ENCODE measurements at places on chromosomes 13 and 19. TPM values are rescaled to one million over a fixed set of nuclear protein-coding genes. Genes with fewer than 3 reads are reported as not detected.
A peak's percentile ranks its signal among the peaks of the same experiment; 100 is the strongest.

GRCh38 chr19:32674153-32674930 lies 638 bp downstream of the ANKRD27 start:
- peak; percentile 9 for DNase-seq

DNA sequence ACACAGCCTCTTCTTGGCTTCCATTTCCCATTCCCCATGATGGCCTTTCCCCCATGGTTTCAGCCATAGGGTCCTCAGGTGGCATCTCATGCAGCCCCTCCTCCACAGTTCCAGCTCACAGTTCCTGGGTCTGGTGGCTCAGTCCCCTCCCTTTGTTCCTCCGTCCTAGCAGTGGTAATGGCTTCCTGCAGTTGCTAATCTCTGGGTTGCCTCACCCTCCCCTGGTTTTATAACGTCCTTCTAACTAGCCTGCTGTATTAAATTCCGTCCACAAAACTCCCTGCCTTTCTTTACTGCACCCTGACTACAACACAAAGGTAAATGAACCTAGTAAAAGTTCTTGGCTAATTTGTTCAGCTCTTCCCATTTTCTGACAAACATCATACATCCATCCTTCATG lies 30.9 kb downstream of the CCDC70 start:
- no peak for DNase-seq

DNA sequence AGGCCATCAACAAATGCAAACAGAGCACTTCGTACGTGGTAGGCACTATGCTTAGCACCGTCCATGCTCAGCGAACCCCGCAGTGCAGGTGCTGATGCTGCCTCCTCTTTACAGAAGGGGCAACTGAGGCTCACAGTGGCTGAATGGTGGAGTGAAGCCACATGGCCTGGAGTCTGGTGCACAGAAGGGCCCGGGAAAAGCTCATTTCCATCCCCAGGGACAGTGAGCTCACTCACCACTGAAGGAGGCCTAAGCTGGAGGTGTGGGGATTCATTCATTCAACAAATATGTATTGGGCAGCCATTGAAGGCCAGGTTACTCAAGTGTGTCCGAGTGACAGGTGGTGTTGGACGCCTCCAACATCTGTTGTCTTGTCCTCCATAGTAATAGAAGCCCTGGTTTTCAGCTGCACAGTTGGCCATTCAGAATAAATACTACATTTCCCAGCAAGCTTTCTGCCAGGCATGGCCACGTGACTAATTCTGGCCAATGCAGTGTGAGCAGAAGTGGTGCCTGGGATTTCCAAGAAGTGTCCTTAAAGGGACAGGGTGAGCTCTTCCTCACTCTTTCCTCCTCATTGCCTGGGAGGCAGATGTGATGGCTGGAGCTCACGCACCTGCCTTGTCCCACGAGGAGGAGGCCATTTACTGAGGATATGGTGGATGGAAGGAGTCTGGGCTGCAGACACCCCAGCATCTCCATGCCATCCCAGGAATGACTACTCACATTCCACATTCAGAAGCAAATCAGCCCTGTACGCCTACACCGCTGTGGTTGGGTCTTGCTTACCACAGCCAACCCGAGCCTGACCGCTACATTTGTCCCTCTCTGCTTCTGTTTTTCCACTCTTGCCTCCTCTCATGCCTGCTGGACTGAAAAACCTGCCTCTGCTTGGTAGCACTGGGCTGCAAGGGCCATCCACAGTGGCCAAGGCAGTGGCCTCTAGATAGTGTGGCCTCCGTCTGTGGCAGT lies 2.3 kb upstream of the ZNRF4 start:
- peak; percentile 30 for DNase-seq

- DNase-seq = no peak
Measured at GRCh38 chr19:29675650-29676186, 10.5 kb downstream of the PLEKHF1 start.

DNA sequence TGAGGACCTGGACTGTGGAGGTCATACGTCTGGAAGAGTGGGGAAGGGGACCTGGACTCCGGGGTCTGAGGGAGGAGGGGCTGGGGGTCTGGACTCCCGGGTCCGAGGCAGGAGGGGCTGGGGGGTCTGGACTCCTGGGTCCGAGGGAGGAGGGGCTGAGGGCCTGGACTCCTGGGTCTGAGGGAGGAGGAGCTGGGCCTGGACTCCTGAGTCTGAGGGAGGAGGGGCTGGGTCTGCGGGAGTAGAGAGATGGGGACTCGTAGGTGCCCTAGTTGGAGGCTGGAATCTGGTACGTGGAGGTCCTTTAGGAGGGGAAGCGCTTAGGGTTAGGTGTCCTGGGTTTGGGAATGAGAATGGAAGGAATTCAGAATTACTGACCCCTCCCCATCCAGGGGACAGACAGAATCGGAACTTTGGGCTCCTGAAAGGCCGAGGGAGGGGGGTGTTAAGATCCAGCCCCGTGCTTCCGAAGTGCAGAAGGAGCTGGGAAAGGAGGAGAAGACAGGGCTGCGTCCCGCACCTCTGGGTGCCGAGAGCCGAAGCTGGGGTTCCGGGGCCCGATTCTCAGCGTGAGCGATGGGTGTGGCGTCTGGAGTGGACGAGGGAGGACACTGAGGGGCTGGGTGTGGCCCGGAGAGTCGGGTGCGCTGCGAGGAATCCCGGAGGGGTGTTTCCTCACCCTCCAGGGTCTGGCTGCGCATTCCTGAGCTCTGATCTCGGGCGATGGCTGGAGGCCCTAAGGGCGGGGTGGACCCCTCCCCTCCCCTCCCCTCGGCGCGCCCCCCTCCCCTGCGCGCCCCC lies 608 bp downstream of the MYADM start:
- peak; percentile 79 for DNase-seq

- no peak for DNase-seq
Measured at GRCh38 chr19:16148443-16149229, 5.2 kb downstream of the HSH2D start.

DNA sequence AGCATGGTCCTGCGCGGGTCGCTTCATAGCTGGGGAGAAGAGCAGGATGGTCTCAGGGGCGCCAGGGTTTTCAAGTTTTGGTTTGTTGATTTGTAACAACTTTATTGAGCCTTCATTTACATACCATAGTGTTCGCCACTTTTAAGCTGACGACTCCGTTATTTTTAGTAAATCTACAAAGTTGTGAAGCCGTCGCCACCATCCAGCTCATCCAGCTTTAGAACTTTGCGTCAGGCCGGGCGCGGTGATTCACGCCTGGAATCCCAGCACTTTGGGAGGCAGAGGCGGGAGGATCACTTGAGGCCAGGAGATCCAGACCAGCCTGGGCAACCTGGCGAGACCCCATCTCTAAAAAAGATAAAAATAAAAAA lies 404 bp downstream of the C19orf44 start:
- DNase-seq = peak; percentile 5

DNA sequence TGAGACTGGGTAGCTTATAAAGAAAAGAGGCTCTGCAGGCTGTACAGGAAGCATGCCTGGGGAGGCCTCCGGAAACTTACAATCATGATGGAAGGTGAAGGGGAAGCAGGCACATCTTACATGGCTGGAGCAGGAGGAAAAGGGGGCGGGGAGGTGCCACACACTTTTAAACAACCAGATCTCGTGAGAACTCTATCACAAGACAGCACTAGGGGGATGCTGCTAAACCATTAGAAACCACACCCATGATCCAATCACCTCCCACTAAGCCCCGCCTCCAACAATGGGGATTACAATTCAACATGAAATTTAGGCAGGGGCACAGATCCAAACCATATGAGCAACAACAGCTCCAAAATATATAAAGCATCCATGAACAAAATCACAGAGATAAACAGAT lies 46.5 kb upstream of the GTF2F2 start:
- no peak for DNase-seq

GRCh38 chr13:95235199-95235756 lies 66.0 kb downstream of the ABCC4 start:
- DNase-seq = no peak

DNA sequence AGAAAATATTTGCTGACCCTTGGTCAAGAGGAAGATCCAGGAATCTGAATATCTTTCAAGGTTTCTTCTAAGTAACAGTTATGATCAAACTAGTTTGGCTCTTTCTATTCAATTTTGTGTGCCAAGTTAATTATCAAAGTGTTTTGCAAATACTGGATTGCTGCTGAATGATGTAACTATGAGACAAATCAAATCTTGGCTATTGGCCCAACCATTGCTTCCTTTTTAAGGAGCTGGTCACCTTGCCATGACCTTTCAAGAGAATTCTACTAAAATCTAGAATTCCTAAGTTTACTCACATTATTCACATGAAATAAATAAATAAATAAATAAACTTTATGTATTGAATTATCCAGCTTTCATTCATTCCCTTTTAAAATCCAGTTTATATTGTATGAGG lies 371.8 kb downstream of the SLITRK6 start:
- DNase-seq = no peak

DNA sequence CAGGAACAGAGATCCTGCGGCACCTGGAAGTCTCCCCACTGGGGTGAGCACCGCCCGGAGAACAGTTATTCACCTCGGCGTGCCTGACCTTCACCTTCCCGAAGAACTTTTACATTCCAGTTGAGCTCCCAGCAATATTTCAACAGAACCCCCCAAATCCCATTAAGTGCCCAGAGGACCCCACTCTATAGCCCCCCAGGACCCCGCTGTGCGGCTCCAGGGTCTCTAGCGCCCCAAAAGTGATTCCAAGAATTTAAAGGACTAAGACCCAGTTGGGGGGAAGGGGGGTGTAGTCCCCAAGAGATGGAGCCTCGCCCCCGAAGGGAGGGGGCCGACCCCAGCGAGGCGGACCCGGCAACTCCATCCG lies 480 bp downstream of the GPR108 start:
- DNase-seq = no peak

DNA sequence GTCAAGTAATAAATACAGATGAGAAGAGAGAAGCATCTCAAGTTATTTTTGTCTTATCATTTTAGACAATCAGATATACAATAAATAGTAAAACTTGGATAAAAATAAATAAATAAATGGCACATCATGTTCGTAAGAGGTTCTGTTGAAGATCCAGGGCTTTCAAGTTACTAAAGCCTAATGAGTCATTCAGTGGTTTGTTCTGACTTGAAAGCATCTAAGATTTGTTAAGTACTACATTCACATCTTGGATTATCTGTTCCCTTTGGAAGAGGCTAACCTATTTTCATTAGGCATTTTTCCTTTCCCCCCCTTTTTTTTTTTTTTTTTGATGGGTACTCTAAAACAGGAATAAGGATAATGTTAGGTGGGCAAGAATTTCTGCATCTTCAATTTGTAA lies 429.3 kb downstream of the PCDH20 start:
- no peak for DNase-seq

- DNase-seq = no peak
Measured at GRCh38 chr13:111854403-111854802, 212.5 kb upstream of the SOX1 start.

DNA sequence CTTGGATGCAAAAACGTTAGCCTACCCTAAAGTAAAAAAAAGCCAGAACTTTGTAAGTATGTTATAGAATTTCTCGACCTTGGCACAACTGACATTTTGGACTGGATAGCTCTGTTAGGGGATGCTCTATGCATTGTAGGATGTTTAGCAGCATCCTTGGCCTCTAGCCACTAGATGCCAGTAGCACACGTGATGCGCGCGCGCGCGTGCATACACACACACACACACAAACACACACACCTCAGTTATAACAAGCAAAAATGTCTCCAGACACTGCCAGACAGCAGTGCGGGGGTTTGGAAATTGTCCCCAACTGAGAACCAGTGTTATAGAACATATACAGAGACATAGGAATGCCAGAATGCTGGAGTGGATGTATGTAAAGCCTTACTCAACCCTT lies 17.2 kb downstream of the ZNF226 start:
- DNase-seq = no peak

GRCh38 chr13:54627646-54628372 lies 1599.2 kb downstream of the OLFM4 start:
- DNase-seq = no peak

ARHGAP33 gene
- 4.0 TPM for total RNA-seq

ATP4A gene
- not detected for total RNA-seq

ZIC2 gene
- 0.16 TPM for total RNA-seq

GPR4 gene
- not detected for total RNA-seq
